CD4-positive, alpha-beta T cell treated with Interleukin-4 for 4 hours (primary cell): ENCODE measurements at places on chromosomes 1 and 21.

- no peak for DNase-seq
Observed at GRCh38 chr1:95002540-95003432, 70.0 kb downstream of the ALG14 start.

DNA sequence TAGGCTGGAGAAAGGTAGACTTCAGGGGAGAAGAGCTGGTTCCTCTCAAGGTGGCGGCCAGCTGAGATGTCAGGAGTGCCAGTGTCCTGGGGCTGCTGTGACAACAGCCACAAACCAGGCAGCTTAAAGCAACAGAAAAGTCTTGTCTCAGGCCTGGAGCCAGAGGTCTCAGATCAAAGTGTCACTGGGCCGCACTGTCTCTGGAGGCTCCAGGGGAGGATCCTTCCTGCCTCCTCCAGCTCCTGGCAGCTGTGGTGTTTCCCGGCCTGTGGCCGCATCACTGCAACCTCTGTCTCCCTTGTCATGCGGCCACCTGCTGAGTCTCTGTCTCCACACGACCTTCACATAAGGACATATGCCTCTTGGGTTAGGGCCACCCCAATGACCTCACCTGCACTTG, 24.4 kb upstream of the TSPEAR start:
- no peak for DNase-seq

DNA sequence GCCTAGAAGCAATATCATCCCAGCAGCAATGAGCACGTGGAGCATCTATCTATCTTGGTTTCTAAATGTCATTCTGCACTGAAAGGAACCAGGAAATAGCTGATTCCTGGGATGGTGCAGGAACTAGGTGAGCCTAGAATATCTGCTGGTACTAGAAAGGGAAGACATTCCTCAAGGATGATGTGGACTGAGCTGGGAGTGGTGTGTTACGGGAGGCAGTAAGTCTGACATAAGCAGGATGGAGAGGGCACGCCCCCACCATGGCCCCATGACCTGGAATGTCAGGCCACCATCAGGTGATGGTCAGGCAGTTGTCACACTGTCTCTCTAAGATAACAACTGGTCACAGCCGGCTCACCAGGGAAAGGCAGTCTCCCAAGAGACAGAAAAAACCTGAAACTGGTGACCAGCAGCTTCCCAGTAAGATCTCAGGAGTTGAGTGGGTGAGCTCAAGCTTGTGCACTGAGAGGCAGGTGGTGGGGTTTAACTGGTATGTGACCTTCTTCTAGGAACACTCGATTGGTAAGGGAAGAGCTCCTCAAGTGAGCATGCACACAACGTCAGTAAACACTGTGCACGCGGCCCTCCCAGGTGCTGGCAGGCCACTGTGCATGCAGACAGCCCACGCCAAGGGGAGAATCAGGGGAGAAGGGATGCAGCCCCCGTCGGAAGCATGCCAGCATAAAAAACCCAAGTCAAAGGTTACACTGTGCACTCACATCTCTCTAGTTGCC, 148.7 kb downstream of the ADSS2 start:
- DNase-seq = no peak

DNA sequence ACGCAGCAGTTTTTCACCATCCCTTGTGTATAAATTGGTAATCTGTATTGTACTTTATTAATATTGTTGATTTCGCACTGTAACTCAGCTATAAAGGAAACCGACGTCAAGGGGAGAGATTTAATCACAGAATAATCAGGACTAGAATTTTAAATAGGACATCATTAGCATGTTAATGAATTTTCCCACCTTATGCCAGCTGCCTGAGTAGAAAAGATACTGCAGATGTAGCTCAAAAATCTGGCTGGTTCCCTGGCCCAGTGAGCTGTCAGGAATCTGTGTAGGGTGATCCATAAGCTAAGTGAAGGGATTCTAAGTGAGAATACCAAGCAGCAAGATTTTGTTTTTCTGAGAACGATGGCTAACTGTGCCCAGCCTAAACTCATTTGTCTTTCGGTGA, 195.5 kb downstream of the DISC1 start:
- DNase-seq = no peak

GRCh38 chr1:46448109-46448911, 41.3 kb upstream of the DMBX1 start:
- DNase-seq = no peak

DNA sequence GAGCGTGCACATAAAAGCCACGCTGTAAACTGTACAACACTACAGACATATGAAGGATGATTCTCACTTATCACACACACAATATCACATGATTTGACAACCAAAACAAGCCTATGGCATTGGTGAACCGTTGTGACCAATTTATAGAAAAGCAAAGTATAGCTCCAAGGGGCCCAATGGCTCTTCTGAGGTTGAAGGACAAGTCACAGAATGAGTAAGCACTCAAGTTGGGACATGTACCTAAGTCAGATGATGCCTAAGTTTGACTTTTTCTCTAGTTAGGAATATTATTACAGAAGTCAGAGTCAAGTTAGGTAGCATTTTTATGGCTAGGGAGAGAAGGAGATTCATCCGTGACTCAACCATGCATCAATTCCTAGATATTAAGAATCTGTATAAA, 45.7 kb downstream of the PLPP3 start:
- DNase-seq = no peak

- DNase-seq = no peak
Observed at GRCh38 chr1:206032380-206033140, 8.9 kb upstream of the CTSE start.

GRCh38 chr1:65674522-65674921, 118.2 kb upstream of the PDE4B start:
- no peak for DNase-seq

DNA sequence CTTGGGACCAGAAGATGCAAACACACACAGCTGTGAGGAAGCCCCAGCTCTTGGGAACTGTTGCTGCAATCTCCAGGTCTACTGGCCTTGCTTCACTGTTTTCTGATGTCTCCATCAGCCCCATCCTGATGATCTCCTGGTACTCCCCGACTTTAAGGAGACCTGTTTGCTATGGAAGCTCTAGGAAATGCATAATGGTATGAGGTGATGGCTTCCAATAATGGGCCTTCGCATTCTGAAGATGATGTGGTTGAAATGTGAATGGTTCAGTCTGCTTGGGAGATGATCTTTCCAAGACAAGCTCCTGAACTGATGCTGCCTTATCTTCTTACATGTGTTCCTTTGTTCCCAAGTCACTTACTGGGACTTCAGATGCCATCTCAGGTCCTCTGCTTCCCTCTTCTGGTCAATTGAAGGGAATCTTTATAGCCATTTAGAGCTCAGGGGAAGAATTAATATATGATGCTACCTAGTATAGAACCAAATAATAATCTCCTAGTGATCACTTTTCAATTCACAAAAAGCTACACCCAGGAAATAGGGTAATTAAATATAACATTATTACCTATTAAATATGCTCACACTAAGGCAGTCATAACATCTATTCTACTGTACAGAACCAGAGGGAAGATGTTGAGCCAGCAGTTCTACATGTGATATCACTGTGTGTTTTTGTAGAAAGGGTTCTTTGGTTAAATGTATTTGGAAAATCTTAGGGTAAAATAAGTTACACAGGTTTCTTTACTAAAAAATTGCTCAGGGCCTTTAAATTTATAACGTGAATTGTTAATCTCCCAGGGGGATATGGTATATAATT, 73.9 kb upstream of the VTCN1 start:
- no peak for DNase-seq

- DNase-seq = no peak
Observed at GRCh38 chr1:29232387-29232786, 1.7 kb upstream of the MECR start.

DNA sequence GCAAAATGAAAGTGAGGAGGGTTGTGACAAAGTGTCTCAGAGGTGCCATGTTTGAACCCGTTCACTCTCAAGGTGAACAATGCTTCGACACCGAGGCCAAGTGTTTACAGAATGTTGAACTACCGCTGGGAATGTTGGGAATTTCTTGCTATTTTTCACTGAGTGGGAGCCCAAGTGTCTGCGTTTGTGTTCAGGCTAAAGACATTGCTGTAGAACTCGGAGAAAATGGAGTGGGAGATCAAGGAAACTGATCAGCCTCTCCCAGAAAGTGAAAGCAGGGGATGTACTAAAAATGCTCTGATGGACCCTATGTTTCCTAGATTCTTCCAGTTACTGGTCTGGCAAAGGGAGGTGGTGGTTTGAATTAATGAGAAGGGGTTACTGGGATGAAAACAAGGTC, 207.5 kb downstream of the BACH1 start:
- DNase-seq = no peak

- no peak for DNase-seq
Observed at GRCh38 chr1:25137106-25137505, 95.2 kb downstream of the SYF2 start.

- no peak for DNase-seq
Observed at GRCh38 chr1:61459345-61459744, 265.6 kb downstream of the TM2D1 start.

GRCh38 chr1:6365047-6365446, 28.5 kb downstream of the ACOT7 start:
- DNase-seq = peak; percentile 57

DNA sequence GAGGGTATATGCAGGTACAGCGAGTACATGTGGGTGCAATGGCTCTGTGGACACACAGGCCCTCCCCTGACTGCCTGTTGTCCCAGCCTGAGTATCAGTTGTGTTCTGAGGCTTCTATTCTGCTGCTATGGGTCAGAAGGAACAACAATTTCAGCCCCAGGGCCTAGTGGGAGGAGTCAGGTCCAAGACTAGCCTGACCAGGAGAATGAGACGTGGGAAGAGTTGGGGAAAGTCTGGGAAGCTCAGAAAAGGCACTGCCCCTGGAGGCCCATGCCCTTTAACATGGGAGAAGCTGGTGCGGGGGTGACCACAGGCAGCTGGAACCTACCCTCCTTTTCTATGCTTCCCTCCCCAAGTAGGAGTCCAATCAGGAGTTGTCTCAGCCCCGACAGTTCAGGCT, 7.7 kb downstream of the IGSF8 start:
- DNase-seq = no peak

GRCh38 chr1:235017719-235018118, 110.9 kb downstream of the TOMM20 start:
- no peak for DNase-seq

DNA sequence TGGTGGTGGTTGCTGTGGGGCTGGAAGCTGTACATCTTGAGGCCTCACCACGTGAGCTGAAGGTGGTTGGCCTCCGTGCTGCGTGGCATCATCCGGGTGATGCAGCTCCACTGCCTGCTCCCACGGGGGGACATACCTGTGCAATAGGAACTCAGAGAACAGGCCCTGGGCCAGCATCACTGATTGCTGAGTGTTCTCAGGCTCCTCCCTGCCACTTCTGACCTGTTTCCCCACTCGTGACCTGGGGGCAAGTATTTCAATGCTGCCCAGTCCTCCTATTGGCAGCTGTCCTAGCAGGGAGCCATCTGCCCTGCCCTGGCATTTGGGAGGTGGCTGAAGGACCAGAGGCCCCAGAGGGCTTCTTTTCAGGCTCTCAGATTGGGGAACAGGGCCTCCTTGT, 26.1 kb downstream of the PTPRF start:
- DNase-seq = no peak

DNA sequence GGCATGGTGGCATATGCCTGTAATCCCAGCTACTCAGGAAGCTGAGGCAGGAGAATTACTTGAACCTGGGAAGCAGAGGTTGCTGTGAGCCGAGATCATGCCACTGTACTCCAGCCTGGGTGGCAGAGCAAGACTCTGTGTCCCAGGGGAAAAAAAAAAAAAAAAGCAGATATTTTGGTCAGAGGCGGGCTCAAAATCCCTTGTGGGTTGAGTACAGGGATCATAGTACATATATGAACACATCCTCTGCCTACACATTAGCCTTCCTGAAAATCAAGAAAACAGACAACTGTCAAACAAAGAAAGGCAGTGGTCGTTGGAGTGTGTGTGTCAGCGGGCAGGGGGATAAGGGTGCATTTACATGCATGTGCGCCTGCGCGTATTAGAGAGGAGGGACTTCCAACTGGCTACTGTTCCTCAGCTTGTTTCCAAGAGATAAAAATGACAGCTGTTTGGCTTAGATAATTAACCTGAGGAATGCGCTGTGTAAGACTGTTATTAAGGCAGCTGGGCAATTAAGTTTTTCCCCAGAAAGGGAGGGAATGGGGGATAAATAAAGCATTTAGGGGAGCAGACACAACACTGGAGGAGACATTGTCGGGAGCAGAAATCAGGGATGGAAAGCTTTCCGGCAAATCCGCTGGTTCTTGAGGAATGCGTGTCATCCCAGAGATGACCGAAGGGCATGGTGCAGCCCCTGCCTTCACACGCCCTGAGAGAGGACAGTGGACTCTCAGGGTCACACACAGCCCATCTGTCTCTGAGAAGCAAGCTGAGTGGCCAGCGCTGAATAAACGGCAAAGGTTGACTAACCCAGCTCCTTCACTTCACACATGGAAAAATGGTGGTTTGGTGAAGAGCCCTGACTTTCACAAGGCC, 6.4 kb downstream of the LAMB3 start:
- no peak for DNase-seq
